ENCODE measurements at places on chromosomes 5 and 9.

- DNase-seq, result peak; percentile 27
Measured at GRCh38 chr5:123549256-123549904, 37.4 kb downstream of the CSNK1G3 start.

DNA sequence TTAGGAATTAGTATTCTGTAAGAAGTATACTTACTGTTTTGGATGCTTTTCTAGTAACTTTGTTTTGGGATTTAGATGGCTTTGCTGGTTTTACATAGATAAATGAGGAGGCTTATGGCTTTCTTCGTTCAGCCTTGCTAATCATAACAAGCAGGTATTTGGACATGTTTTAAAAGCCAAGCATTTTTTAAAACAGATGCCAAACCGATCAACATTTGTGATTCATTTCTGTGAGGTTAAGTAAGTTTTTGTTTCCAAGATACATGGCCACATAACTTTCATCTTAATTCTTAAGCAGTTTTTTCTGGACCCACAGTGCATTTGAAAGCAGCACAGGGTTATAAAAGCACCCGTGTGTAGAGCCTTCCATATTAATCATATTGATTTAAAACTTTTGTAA, 21.7 kb downstream of the TARS1 start:
- no peak for DNase-seq

DNA sequence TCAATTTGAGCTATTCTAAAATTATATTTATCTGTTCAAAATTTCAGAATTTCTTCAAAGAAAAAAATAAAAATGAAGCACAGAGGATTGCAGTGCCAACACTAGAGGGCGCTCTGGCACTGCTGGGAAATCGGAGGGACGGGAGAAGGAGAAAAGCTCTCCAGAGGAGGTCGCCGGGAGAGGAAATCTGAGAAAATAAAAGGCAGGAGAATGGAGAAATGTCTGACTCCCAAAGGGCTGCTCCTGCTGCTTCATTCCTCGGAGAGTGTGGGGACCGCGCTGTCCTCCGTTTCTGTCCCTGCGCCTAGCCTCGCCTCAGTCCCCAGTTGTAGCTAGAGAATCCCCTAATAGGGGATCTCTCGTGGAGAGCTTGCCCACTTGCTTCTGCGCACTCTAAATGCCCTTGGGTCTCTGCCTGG, 40.0 kb upstream of the ARSB start:
- DNase-seq, result peak; percentile 25

- no peak for DNase-seq
Measured at GRCh38 chr5:100444961-100445360, 90.2 kb upstream of the FAM174A start.

GRCh38 chr9:68507130-68507805, 33.4 kb downstream of the TMEM252 start:
- DNase-seq, result no peak

- DNase-seq, result no peak
Measured at GRCh38 chr9:13860019-13860418, 453.9 kb downstream of the NFIB start.

- no peak for DNase-seq
Measured at GRCh38 chr9:134049772-134050588, 17.8 kb downstream of the BRD3 start.

DNA sequence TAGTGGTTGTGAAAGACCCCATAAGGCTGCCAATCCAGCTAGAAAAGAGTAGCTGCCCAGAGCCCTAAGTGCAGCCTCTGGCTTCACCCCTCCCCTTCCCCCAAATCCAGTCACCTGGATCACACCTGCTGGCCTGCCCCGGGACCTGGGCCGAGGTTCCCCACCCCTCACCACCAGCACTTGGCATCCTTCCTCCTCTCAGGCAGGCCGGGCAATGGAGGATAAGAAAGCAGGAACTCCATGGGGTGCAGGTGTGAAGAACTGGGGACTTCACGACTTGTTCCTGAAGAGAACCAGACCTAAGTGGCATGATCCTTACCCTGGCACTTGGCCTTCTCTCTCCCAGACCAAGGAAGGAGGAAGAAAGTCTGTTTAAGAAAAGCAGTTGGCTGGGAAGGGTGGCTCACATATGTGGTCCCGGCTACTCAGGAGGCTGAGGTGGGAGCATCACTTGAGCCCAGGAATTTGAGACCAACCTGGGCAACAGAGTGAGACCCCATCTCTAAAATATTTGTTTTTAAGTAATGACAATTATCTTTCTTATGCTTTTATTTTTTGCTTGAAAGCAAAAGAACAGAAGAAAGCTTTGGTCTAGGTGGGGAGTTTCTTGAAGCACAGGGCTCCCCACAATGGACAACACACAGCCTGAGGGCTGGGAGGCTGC, 131.1 kb downstream of the PAX5 start:
- DNase-seq, result no peak

DNA sequence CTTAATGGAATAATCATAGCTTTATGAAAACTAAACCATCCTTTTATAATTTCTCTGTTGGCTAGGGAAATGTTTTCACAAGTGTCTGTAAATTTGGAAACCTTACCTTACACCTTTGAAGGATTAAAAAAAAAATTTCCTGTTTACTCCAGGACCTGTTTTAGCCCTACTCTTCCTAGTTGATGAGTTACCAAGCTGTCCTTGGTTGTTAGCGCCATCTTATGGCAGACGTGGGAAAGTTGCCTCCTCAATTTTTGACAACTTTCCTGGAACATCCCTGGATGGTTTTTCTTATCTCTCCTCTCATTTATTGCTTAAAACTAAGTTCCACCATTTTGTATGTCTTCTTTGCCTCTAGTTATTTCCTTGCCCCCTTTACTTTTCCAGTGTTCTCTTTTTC, 25.7 kb downstream of the ZSWIM6 start:
- no peak for DNase-seq

DNA sequence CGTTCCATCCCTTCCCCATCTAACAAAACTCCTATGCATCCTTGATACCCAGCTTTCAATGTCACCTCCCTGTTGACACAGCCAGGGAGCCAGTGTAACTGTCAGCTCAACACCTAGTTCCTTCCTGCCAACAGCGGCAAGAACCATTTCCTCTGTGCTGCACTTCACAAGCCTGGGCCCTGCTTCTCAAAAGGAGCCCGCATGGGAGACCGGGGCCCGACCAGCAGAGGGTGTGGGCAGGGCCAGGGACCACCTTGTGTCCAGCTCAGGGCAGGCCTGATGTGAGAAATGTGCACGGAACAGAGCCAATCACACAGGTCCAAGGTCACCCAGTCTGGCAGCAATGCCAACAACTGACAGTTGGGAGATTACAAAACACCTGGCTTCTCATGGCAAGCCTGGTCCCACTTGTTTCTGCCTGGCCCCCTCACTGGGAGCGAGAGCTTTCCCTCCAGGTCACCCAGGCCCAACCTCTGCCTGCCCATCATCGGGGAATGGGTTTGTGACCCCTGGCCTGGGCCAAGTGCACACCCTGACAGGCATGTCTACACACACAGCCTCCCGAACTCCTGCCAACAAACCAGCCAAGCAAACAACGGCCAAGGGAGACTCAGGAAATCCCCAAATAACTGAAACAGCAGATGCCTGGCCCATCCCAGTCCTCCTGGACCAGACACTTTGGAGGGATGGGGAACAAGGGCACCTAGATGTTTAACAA, 3.1 kb downstream of the RNF44 start:
- DNase-seq, result no peak

DNA sequence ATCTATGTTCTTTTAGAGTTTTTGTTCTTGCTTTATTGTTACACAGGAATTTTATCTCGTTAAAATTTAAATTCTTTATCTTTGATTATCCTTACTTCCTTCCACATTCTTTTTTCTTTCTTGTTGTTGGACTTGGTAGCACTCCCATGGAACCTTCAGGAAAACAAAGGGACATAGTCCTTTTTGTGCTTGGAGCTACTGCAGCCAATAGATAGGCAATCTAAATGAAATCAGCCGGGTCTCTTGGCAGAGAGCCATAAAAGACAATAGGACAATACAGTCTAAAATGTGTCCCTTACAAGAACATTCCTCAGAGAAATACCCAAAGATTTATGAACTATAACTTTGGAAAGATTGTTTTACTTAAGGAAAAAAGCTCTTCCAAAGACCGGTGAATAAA, 548.1 kb upstream of the C9orf72 start:
- no peak for DNase-seq

- peak; percentile 47 for DNase-seq
Measured at GRCh38 chr5:132386644-132387286, 17.3 kb downstream of the SLC22A5 start.

- DNase-seq, result no peak
Measured at GRCh38 chr5:137347865-137348264, 151.3 kb downstream of the SPOCK1 start.

DNA sequence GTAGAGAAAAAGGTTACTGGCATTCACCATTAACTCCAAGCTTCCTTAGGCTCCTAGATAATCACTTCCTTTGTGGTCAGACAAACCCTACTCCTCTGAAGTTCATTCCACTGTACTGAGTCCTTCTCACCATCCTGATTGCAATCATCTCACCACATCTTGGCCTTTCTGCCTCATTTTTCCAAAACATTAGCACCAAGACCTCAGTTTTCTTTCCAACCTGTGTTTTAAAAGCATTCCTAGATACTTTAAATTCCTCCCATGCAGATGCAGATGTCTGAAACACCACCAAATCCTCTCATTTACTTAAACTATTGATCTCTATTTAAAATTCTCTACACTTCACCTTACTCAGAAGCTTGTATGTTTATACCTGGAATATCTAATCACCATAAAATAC, 961.3 kb upstream of the CTNND2 start:
- DNase-seq, result no peak

GRCh38 chr5:99105216-99105615, 176.4 kb upstream of the CHD1 start:
- no peak for DNase-seq

DNA sequence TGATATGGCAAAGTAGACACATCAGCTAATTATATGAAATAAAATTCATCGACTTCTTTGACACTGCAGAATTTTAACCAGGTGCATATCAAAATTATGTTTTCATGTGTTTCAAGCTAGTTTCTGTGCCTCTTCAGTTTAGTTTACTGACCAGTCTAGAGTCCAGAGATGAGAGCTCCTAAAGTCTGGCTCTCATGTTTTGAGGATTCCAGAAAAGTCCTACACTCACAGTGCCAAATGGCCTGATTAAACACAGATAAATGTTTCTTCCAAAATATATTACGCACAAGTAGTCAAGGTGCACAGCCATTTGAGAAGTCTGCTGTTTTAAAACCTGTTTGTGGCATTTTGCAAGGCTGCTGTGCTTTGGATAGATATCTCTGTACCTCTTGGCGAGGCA, 15.6 kb downstream of the RGMB start:
- DNase-seq, result no peak

DNA sequence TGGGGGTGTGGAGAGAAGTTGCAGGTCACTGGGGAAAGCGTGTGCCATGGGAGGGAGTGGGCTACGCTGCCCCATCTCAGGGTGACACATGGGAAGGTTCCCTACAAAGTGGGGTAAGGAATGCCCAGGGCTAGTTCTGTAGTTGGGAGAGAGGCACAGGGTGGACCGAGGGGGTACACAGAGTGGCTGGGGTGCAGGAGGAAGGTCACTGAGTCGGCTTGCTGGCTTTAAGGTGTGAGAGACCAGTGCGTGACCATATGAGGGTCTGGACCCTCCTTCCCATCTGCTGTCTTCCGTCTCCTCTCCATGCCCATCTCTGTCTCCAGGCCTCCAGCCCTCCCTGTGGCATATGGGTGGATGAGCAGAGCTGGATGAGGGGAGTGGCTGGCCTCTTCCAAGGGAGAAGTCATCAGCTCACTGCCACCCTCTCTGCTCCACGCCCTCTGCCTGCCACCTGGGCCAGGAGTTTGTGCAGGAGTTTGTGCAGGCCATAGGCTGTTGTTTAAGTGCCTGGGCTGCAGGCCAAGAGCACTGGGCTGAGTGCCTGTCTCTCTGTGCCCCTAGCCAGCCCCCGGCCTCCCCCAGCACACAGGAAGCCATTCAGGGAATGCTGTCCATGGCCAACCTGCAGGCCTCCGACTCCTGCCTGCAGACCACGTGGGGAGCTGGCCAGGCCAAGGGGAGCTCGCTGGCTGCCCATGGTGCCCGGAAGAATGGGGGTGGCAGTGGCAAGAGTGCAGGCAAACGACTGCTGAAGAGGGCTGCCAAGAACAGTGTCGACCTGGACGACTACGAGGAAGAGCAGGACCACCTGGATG, 96.8 kb downstream of the PHF2 start:
- no peak for DNase-seq

GRCh38 chr5:159883522-159883950, 32.7 kb upstream of the ADRA1B start:
- no peak for DNase-seq

DNA sequence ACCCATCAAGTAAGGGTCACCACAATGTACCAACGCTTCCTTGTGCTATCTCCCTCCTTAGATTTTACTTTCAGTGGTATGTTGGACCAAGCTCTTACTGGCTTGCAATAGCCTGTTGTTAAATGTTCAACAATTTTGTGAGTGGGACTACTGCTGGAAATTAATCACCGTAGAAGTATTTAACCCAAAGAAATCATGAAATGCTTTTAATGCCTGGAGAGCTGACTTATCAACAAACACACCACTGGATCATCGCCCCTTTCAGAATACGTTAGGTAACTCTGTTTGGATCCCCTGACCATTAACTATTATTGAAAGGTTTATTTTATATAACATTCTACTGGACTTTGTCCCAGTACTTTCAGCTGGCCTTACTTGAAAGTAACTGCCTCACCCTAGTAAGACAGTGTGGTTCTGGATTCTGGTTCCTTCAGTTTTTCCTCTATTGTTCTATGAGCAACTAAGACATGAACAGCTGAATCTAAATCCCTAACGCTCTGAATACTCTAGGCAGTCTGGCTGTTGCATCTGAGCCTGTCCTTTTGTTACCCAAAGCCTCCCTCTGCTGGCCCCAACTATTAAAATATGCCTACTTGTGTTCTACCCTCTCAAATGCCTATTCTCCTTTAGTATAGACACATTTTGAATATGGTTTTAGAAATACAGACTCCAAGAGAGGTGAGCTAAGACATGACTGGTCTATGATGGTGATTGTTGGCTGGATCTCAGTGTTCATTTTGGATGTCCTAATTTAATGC, 1203.4 kb upstream of the DMAC1 start:
- no peak for DNase-seq

- no peak for DNase-seq
Measured at GRCh38 chr9:16308645-16309044, 561.8 kb downstream of the BNC2 start.

DNA sequence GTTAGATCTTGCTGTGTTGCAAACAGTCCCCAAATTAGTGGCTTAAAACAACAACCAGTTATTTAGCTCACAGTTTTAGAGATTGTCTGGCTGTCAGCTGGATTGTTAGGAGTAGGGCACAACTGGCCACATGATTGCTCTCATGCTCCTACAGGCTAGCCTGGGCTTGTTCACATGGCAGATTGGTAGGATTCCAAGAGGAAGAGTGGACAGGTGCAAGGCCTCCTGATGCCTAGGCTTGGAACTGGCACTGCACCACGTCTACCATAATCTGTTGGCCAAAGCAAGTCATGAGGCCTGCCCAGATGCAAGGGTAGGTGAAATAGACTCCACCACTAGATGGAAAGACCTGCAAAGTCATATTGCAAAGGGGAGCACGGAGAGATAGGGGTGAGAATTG, 76.4 kb downstream of the ACER2 start:
- DNase-seq, result no peak

DNA sequence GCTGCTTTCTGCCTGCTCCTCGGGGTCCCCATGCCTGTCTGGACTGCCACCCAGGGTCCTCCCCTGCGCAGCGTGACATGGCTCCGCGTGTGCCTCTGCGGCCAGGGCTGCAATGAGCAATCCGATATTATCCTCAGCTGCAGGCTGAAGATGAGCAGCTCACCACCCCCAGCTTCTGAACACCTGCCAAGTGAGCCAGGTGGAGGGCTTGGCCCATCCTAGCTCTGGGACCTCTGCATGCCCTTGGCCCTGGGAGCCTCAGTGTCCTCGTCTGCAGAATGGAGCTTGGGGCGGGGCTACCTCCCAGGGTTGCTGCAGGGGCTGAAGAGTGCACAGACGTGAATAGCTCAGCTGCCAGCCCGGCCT, 4.1 kb upstream of the MYMK start:
- no peak for DNase-seq
